ENCODE measurements at places on chromosomes 6 and 20.

DNA sequence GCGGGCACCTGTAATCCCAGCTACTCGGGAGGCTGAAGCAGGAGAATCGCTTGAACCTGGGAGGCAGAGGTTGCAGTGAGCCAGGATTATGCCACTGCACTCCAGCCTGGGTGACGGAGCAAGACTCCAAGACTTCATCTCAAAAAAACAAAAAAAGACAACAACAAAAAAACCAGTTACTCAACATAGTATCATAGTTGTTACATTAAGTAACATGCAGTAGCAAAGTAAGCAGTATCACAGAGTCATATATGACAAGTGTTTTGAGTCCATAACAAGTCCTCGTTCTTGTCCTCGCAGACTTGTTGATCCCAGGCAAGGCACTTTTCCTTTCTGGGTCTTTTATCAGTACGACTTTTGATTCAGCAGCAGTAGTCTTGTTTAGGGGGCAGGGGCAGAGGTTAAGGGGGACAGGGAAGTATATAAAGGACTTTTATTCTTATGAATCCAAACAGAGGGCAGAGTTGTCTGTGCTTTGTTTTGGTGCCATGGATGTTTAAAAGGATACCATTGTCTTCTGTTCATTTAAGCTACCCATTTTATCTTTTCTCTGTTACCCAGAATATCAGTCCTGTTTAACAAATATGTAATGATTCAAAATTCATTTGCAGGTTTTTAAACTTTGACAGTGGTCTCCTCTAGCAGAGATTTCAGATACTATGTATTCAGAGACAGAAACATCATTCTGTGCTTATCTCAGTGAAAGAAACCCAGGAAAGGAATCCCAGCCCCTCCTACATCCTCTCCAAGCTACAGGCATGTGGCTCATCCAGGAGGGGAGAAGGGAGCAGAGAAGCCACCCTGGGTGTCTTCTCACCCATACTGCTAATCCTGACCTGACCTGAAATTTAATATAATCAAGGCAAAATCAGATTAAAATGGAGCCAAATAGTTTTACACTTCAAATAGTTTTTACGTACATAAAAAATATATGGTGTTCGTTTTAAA lies 137.9 kb upstream of the EDN1 start:
- H3K36me3 ChIP-seq, result no peaks in the 10 kb centered on the region
- no peaks in the 10 kb centered on the region for H3K4me1 ChIP-seq
- H3K27ac ChIP-seq, result no peak overlapping the region
- DNase-seq, result no peak
- no peak overlapping the region for H3K4me3 ChIP-seq

GRCh38 chr20:44969300-44969894 lies 3.1 kb downstream of the STK4 start:
- H3K36me3 ChIP-seq, result no peaks in the 10 kb centered on the region
- no peak for DNase-seq
- H3K27me3 ChIP-seq, result no peaks in the 10 kb centered on the region

- H3K4me1 ChIP-seq, result no peaks in the 10 kb centered on the region
- no peak overlapping the region for H3K4me3 ChIP-seq
- no peaks in the 10 kb centered on the region for H3K36me3 ChIP-seq
- no peaks in the 10 kb centered on the region for H3K27me3 ChIP-seq
- H3K27ac ChIP-seq, result no peak overlapping the region
Measured at GRCh38 chr6:130843575-130844320, 16.5 kb downstream of the SMLR1 start.

GRCh38 chr6:32627831-32628230 lies 9.4 kb upstream of the HLA-DQA1 start:
- no peak for DNase-seq
- no peaks in the 10 kb centered on the region for H3K4me1 ChIP-seq
- H3K4me3 ChIP-seq, result no peak overlapping the region
- H3K27me3 ChIP-seq, result no peaks in the 10 kb centered on the region
- H3K36me3 ChIP-seq, result no peaks in the 10 kb centered on the region

DNA sequence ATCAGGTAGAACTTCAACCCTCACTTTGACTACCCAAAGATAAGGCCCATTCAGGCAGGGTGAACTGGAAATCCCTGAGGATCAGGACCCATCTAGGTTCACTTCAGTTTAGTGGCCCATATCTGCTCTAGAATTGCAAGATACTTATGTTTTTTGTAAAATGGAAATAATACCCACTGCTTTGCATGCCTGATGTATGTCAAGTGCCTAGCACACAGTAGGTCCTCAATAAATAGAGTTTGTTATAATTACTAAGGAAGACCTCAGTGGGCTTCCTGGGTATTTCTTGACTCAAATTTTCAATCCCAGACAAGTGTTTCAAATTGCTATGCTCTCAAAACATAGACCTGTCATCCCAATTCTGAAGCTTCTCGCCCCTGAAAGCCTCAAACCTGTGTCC lies 32.5 kb downstream of the PIGU start:
- H3K4me3 ChIP-seq, result no peak overlapping the region
- no peaks in the 10 kb centered on the region for H3K4me1 ChIP-seq
- H3K27me3 ChIP-seq, result no peaks in the 10 kb centered on the region
- no peaks in the 10 kb centered on the region for H3K36me3 ChIP-seq

- H3K4me3 ChIP-seq, result no peak overlapping the region
- no peak overlapping the region for H3K27ac ChIP-seq
- H3K36me3 ChIP-seq, result no peaks in the 10 kb centered on the region
- H3K4me1 ChIP-seq, result no peaks in the 10 kb centered on the region
- no peak for DNase-seq
Measured at GRCh38 chr20:9389346-9389745, 125.0 kb upstream of the LAMP5 start.

- no peak overlapping the region for H3K4me3 ChIP-seq
- DNase-seq, result no peak
- no peak overlapping the region for H3K27ac ChIP-seq
Measured at GRCh38 chr6:139871165-139871710, 496.8 kb upstream of the CITED2 start.

GRCh38 chr6:41872147-41872546 lies 23.0 kb downstream of the USP49 start:
- no peaks in the 10 kb centered on the region for H3K36me3 ChIP-seq
- no peak for DNase-seq
- H3K4me1 ChIP-seq, result no peaks in the 10 kb centered on the region
- H3K27ac ChIP-seq, result no peak overlapping the region

GRCh38 chr20:58399926-58400325 lies 10.9 kb downstream of the VAPB start:
- no peak overlapping the region for H3K27ac ChIP-seq
- no peaks in the 10 kb centered on the region for H3K27me3 ChIP-seq
- H3K36me3 ChIP-seq, result no peaks in the 10 kb centered on the region
- DNase-seq, result no peak
- no peaks in the 10 kb centered on the region for H3K4me1 ChIP-seq

DNA sequence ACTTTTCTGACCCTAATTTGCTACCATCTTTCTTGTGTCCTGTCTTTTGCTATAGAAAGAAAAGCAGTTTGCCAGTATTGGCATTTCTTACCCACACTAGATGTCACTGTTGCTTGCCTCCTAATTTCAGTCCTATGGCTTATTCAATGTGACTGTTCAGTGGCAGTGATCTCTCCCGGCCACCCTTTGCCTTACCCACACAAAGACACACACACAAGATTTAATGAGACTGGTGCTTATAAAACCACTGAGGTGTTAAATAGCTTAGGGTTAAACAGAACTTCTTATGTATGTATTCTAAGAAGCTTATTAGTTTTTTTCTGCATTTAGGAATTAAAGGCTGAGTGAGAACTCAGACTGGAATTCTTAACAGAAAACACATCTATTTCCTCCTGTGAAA lies 233.6 kb upstream of the ASCC3 start:
- H3K27me3 ChIP-seq, result no peaks in the 10 kb centered on the region
- H3K4me1 ChIP-seq, result no peaks in the 10 kb centered on the region
- H3K36me3 ChIP-seq, result no peaks in the 10 kb centered on the region
- H3K27ac ChIP-seq, result no peak overlapping the region

GRCh38 chr20:19761841-19762240 lies 3.8 kb downstream of the RIN2 start:
- no peaks in the 10 kb centered on the region for H3K36me3 ChIP-seq
- no peak for DNase-seq
- H3K4me1 ChIP-seq, result peaks cover 5% of the 10 kb centered on the region

DNA sequence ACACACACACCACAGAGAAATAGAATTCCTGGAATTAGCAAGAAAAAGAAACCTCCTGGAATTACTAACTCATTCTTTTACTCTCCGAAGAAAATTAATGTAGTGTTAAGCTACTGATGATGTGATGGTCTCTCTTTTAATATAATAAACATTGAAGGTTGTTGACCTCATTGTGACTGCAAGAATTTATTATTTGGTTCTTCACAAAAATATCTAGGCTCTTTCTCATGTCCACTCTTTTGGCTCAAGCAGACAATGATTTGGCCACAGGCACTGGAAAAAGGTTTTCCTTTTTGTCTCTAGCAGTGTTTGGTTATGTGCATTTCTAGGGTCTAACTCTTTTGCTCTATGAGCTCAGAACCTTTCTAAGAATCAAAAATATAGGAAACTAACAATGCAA lies 811.9 kb downstream of the TENT5A start:
- no peak for DNase-seq
- no peaks in the 10 kb centered on the region for H3K27me3 ChIP-seq
- no peaks in the 10 kb centered on the region for H3K4me1 ChIP-seq
- no peak overlapping the region for H3K27ac ChIP-seq
- H3K36me3 ChIP-seq, result no peaks in the 10 kb centered on the region

GRCh38 chr20:32454164-32455145 lies 96.3 kb downstream of the ASXL1 start:
- peaks cover 7% of the 10 kb centered on the region for H3K4me1 ChIP-seq
- no peak for DNase-seq
- peak overlapping the region; percentile 51 for H3K27ac ChIP-seq

- H3K36me3 ChIP-seq, result no peaks in the 10 kb centered on the region
- no peaks in the 10 kb centered on the region for H3K27me3 ChIP-seq
- no peaks in the 10 kb centered on the region for H3K4me1 ChIP-seq
Measured at GRCh38 chr20:430091-430999, 22.2 kb downstream of the RBCK1 start.

GRCh38 chr20:35478804-35479472 lies 23.5 kb downstream of the CEP250 start:
- H3K27me3 ChIP-seq, result no peaks in the 10 kb centered on the region
- H3K4me3 ChIP-seq, result no peak overlapping the region
- H3K27ac ChIP-seq, result no peak overlapping the region

- no peaks in the 10 kb centered on the region for H3K36me3 ChIP-seq
- no peaks in the 10 kb centered on the region for H3K27me3 ChIP-seq
- no peak for DNase-seq
- no peaks in the 10 kb centered on the region for H3K4me1 ChIP-seq
- H3K27ac ChIP-seq, result no peak overlapping the region
- H3K4me3 ChIP-seq, result no peak overlapping the region
Measured at GRCh38 chr6:54112151-54112650, 958 bp downstream of the MLIP start.

GRCh38 chr20:57473246-57474048 lies 51.5 kb downstream of the CTCFL start:
- no peak overlapping the region for H3K27ac ChIP-seq
- no peaks in the 10 kb centered on the region for H3K27me3 ChIP-seq
- DNase-seq, result no peak
- no peaks in the 10 kb centered on the region for H3K4me1 ChIP-seq
- H3K4me3 ChIP-seq, result no peak overlapping the region
- H3K36me3 ChIP-seq, result no peaks in the 10 kb centered on the region

- no peaks in the 10 kb centered on the region for H3K36me3 ChIP-seq
- H3K27ac ChIP-seq, result no peak overlapping the region
- H3K4me3 ChIP-seq, result no peak overlapping the region
- H3K4me1 ChIP-seq, result no peaks in the 10 kb centered on the region
- no peaks in the 10 kb centered on the region for H3K27me3 ChIP-seq
Measured at GRCh38 chr20:53975761-53976160, 94.6 kb downstream of the BCAS1 start.

GRCh38 chr6:146864300-146864699 lies 265.5 kb downstream of the ADGB start:
- no peak for DNase-seq
- no peak overlapping the region for H3K4me3 ChIP-seq
- H3K36me3 ChIP-seq, result no peaks in the 10 kb centered on the region
- H3K27me3 ChIP-seq, result no peaks in the 10 kb centered on the region
- no peak overlapping the region for H3K27ac ChIP-seq

DNA sequence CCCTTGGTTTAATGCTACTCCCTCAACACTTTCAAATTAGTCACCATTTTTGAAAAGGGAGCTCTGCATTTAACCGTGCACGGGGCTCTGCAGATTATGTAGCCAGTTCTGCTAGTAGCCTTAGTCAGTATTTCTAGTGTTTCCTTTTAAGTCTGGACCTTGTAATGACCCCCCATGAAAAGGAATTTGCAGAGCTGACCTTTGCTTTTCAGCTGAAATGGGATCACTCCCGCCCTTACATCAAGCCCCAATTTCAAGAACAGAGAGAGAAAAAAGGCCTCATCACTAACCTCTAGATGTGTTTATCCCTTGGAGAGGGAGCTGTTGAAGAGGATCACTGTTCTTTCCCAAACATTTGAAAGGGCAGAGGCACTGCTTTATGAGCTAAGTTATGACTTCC lies 490.7 kb upstream of the BTBD3 start:
- H3K4me3 ChIP-seq, result no peak overlapping the region
- no peaks in the 10 kb centered on the region for H3K36me3 ChIP-seq
- no peaks in the 10 kb centered on the region for H3K27me3 ChIP-seq
- DNase-seq, result no peak

All from breast epithelium (tissue), 4 donors.